ENCODE measurements at places on chromosomes 4 and X.

GRCh38 chr4:145623831-145624230 is 4.6 kb downstream of the MMAA start:
- no peak for DNase-seq

DNA sequence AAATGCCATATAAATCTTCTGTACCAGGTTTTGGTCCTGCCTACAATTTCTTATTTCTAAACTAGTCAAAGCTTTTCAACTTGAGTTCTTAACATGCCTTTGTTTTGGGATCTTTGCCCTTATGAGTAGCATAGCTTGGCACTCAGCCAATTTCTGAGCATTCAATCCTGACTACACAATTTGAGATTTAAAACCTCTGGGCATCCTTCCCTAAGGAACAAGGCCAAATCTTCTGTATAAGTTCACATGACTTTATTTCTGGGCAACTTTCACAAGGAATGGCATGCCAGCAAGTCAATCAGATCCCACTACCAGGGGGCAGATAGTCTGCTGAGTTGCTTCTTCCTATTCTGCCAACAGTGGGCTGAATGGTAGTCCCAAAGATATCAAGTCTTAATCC is 254.2 kb downstream of the ADAMTS3 start:
- no peak for DNase-seq

DNA sequence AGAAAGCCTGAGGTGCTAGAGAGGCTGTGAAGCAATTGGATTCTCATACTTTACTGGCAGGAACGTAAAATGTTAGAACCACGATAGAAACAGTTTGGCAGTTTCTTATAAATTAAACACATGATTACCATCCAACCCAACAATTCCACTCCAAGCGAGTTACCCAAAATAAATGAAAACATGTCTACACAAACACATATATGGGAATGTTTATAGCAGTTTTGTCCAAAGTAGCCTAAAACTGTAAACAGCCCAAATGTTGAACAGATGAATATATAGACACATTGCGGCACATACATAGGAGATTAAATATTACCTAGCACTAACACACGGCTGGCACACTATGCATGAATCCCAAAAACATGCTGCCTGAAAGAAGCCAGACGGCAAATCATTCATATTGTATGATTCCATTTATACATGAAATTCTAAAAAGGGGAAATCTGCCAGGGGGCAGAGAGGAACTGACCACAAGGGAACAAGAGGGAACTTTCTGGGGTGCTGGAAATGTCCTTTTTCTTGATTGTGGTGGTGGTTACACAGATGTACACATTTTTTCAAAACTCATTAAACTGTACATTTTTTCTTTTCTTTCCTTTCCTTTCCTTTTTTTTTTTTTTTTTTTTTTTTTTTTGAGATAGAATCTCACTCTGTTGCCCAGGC is 50.4 kb upstream of the SLC25A4 start:
- DNase-seq: no peak

GRCh38 chrX:134520860-134521390 is 61.0 kb downstream of the HPRT1 start:
- no peak for DNase-seq

GRCh38 chr4:61332693-61333092 is 132.6 kb downstream of the ADGRL3 start:
- DNase-seq: no peak

GRCh38 chr4:177519481-177520260 is 77.4 kb upstream of the AGA start:
- no peak for DNase-seq

DNA sequence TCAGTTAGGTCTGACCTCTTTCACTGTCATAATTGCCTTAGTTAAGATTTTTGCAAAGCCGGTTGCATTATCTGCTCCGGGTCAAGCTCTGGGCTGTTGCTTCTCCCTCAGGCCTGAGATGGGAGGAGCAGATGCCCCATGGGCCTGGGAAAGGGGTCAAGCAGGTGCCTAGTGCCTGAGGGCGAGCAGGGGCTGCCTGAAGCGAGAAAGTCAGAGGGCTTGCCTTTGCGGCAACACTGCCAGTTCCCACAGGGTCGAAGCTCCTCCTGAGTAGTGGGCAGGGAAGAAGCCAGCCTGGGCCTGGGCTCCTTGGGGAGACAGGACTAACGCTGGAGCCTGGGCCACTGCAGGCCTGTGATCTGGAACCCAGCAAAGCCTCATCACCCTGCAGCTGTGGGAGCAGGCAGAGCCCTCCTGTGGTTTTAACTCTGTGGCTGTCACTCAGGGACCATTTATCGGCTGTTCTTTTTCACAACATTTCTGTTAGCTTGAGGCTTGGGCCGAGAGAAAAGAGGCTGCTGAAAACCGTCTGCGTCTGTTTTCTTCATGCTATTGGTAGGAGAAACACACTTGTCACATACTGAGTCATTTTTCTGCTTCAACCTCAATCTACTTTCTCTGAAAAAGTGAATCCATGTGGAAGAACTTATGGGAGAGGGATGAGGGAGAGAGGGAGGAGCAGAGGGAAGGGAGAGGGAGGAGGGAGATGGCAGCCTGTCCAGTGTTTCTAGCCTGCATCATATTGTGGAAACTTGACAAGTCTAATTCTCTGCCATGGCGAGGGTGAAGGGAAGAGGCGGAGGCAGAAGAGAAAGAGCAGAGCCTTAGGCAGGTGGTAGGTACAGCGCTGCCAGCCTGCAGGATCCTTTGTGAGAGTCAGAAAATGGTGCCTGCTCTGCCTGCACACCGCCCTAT is 68.4 kb downstream of the RHOH start:
- no peak for DNase-seq

- DNase-seq: no peak
Observed at GRCh38 chr4:5823542-5824211, 69.2 kb downstream of the CRMP1 start.

DNA sequence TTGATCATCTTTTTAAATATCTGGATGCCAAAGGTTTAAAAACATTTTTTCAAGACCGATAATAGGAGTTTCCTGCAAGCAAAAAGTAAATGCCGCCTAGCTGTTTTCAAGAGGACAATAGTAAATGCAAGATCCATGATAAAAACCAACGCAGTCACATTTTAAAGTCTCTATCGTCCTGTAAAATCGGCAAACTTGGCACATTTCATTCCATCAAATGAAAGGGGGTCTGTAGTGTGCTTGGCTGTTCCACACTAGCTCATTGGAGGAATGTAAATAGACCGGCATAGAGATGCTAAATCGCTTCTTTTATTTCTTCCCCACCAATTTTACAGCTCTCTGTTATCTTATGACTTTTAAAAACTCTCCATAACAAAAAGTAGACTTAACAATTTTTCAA is 202.2 kb downstream of the NLGN4X start:
- DNase-seq: no peak

- DNase-seq: no peak
Observed at GRCh38 chr4:152045807-152046571, 285.2 kb upstream of the GATB start.

GRCh38 chrX:12292996-12293765 is 154.9 kb downstream of the FRMPD4 start:
- DNase-seq: no peak

- DNase-seq: no peak
Observed at GRCh38 chr4:82611982-82612381, 50.2 kb upstream of the TMEM150C start.

GRCh38 chr4:102586002-102586643 is 85.0 kb downstream of the NFKB1 start:
- no peak for DNase-seq

DNA sequence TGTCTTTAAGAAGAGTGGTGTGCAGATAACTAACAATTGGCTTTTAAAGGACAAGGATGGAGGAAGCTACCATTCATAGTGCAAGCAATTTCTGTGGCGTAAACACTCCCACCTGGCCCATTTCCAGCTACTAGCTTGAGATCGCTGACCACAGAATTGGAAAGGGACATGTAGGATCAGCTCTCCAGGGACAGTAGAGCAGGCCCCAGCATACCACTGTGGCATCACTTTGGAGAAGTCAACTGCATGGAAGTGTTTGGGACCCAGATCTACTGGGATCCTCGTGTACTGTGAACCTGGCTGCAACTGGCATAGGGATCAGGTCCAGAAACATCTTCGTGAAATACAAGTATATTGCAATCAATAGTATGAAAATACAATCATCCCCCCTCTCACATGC is 515.0 kb downstream of the INPP4B start:
- DNase-seq: no peak

DNA sequence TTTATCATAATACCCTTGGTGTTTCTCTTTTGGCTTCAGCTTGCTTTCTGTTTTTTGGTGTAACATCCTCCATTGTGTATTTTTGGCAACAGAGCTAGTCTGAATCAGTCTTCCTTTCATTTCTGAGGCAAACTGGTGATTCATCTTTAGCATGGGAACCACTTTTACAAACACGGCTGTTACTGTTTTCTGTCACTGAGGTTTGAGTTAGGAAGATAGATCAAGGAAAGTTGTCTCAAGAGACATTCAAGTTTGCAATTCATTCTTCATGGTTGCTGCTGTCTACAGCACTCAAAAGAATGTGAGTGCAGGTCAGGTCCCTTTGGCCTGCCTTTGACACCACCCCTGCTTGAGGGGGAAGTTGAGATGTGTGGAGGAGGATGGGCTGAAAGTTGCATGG is 36.3 kb downstream of the IL21 start:
- no peak for DNase-seq

DNA sequence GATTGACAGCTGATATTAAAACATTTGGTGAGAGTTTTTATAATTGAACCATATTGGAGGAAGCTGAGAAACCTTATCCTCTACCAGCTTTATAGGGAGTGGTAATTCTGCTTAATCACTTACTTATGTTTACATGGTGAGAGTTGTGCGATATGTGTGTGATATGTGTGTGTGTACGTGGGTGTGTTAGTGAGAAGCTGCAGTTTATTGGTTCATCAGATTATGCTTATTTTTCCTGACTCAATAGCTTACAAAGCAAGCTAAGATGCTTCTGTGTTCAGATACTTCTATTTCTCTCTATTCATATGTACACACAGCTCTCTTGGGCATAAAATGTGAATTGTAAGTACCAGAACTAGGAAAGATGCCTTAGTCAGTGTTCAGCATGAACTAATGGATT is 343.7 kb downstream of the GRIA2 start:
- no peak for DNase-seq

GRCh38 chr4:186283311-186283710 is 17.3 kb downstream of the F11 start:
- DNase-seq: no peak

- no peak for DNase-seq
Observed at GRCh38 chrX:136847874-136848273, 32.7 kb downstream of the RBMX start.

- no peak for DNase-seq
Observed at GRCh38 chrX:74408304-74408703, 13.0 kb upstream of the SLC16A2 start.

- DNase-seq: no peak
Observed at GRCh38 chr4:100208964-100209363, 18.7 kb upstream of the DDIT4L start.

GRCh38 chr4:168664242-168664891 is 167.5 kb downstream of the PALLD start:
- no peak for DNase-seq

DNA sequence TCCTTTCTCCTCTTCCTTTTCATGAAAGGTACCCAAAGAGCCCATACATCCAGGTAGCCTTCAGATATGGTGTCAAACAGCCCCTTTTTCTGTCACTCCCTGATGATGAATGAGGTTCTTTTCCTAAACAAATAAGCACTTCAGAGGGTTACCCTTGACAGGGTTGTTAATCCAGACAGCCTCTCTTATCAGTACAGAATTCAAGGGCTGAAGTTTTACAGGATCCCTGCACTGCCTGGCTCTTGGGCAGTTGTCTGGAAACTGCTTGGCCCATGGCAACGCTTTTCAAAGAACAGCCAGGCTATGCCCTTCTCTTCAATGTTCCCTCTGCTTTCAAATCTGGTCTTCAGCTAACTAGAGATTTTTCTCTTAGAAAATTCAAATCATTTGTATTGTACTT is 352.6 kb upstream of the FAM241A start:
- no peak for DNase-seq

GRCh38 chr4:110229266-110229665 is 30.9 kb upstream of the ELOVL6 start:
- DNase-seq: no peak

DNA sequence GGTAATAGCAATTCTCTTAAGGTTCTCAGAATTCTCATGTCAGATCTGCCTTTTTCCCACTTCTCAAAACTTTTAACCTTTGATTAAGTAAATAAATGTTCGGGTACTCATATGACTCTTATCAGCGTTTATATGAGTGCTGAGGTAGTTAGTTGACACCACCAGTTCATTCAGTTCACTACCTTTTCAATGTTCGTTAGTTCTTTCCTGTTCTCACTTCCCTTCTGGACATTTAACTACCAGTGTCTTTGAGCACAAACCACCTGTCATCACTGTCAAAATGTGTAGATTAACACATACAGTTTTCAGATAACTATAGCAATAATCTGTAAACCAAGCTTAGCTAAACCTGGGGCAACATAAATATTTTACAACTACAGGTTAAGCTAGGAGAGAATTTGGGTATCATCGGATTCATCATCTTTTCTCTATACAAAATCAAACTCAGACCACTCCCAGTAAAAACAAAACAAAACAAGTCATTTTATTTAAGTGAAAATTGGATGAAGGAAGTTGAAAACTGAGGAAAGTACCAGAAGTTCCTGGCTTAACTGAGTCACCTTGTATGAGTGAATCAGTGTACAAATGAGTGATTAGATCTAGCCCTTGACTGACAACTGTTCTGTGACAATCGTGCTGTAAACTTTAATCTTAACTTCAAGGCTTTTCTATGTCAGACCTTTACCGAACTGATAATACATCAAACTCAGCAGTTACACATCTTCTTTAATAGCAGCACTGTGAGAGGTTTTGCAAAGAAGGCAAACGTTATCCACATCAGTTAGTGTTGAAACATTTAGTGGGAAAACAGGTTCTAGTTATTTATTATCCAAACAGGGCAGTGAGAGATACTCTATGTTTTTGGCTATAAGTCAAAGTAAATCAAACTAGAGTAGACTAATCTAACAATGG is 41.9 kb downstream of the ARHGEF38 start:
- no peak for DNase-seq

DNA sequence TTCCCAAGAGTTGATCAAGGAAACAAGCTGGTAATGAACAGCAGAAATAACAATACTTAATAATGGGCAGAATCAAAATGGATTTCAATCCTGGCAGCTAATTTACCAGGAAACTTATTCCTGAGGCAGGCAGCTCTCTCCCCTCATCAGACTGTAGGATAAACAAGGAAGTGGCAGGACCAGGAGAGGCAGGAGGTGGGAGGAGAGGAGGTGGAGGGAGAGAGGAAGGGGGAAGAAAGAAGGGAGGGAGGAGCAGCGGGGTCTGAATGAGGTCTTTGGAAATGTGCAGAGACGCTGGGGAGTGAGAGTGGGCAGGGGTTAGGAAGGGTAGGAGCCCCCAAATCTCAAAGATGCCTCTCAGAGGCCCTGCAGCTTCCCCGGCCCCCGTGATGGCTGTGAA is 231.5 kb downstream of the BCOR start:
- DNase-seq: no peak

GRCh38 chrX:9745417-9746115 is 20.1 kb downstream of the GPR143 start:
- DNase-seq: no peak

GRCh38 chr4:155491336-155492120 is 114.8 kb upstream of the MAP9 start:
- no peak for DNase-seq
